Stimulated activated CD4-positive, alpha-beta T cell treated with anti-CD3 and anti-CD28 coated beads, Interleukin-15, amount 100 ng/mL, for 1 hour (primary cell): ENCODE measurements at places on chromosomes 12 and 14.

DNA sequence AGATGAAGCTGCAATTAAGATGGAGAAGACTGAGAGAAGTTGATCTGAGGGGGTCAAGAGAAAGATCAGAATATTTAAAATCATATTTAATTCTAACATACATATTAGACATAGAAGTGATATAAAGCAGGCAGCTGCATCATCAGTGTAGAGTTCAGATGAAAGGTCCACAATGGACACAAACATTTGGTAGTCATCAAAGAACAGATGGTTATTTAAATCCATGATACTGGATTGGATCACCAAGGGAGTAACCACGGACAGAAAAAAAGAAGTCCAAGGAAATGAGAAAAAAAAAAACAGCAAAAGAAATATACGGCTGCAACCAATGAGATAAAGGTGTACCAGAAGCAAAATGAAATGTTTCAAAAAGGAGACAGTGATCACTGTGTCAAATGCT is 20.1 kb downstream of the NOVA1 start:
- no peak for DNase-seq

DNA sequence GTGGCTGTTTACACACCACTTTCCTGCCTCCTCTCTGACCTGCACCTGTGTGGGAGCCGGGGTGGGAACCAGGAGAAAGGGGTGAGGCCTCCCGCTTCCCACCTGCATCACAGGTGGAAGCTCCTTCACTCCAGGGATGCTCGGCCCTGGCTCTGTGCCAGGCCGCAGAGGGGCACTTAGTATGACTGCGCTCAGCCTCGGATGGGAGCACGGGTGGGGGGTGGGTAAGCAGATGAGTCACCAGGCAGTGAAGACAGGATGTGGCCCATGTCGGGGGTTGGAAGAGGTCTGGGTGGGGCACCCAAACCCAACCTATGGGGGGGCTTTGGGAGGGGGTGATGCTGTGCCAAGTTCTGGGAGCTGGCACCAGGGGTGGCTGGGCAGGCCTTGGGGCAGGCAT is 7.4 kb upstream of the CYP46A1 start:
- DNase-seq = no peak

DNA sequence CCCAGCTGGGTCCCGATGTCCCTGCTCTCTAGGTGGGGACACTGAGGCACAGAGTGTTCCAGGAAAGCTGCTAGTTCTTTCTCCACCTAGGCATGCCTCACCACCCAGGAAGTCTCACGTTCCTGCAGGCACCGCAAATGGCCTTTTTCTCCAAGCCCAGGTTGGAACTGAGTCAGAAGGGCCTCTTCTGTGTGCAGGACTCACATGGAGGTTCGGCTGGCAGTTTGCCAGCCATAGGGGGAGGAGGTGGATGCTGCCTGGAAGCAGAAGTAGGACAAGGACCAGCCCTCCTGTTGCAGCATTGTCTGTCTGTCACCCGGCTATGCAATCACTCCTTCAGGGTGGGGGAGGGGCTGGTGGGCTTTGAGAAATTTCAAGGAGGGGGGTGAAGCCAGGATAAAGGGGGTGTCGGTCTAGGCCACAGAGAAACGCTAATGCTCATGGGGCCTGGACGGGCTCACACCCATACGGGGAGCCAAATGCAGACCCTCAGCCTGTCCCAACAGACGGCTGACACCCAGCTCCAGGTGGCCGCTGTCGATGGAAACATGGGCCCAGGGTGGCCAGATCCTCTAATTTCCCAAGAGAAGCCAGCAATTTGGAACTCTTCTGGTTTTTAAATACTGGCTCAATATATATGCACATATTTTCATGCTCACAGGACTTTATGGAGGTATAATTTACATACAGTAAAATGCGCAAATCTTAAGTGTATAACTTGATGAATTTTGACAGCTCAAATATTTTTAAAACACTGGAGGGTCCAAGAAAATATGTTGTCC is 120.5 kb downstream of the PHETA1 start:
- no peak for DNase-seq

GRCh38 chr12:66190519-66191370 is 1.7 kb downstream of the IRAK3 start:
- no peak for DNase-seq

DNA sequence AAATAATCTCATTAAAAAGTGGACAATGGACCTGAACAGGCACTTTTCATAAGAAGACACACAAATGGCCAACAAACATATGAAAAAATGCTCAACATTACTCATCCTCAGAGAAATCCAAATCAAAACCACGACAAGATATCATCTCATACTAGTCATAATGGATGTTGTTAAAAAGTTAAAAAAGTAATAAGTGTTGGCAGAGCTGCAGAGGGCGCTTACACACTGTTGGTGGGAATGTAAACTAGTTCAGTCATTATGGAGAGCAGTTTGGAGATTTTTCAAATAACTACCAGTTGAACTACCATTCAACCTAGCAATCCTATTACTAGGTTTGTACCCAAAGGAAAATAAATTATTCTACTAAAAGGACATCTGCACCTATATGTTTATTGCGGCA is 47.2 kb downstream of the FOXG1 start:
- DNase-seq = no peak

- DNase-seq = no peak
Measured at GRCh38 chr14:22780941-22781300, 14.4 kb downstream of the OXA1L start.

DNA sequence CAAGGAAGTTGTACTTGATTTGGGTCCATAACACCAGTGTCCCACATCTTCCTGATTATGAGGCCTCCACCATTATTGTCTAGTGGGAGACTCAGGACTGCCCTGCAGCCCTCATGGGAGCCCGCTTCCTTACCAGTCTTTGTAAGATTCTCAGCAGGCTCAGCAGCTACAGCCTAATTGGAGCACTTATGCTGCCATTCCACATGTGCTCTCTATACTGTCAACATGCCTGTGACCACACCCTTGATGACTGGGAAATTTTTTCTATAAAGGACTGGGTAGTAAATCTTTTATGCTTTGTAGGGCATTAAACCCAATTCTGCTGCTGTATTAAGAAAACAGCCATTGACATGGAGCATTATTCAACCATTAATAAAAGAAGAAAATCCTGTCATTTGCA is 145.5 kb upstream of the IGF1 start:
- DNase-seq = no peak

GRCh38 chr12:53599579-53599978 is 26.6 kb downstream of the ATF7 start:
- no peak for DNase-seq

- DNase-seq = no peak
Measured at GRCh38 chr14:89128311-89129026, 288.6 kb downstream of the FOXN3 start.

DNA sequence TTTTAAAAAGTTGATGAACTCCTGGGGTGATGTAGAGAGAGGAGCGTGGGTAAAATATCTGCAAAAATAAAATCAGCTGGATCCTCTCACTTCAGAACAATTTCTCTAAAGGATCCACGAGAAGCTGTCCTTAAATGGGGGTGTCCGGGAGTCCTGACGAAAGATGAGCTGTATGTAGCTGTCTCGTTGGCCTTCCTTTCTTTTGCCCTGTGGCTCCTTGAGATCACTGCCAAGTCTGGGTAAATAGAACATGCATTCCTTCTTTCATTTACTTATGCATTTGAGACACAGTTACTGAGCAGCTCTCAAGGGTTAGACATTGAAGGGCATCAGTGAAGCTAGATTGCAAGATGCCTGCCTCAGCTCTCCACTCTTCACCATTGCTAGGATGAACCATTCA is 35.2 kb upstream of the TXNRD1 start:
- no peak for DNase-seq

GRCh38 chr14:50677527-50678063 is 9.5 kb upstream of the SAV1 start:
- no peak for DNase-seq

DNA sequence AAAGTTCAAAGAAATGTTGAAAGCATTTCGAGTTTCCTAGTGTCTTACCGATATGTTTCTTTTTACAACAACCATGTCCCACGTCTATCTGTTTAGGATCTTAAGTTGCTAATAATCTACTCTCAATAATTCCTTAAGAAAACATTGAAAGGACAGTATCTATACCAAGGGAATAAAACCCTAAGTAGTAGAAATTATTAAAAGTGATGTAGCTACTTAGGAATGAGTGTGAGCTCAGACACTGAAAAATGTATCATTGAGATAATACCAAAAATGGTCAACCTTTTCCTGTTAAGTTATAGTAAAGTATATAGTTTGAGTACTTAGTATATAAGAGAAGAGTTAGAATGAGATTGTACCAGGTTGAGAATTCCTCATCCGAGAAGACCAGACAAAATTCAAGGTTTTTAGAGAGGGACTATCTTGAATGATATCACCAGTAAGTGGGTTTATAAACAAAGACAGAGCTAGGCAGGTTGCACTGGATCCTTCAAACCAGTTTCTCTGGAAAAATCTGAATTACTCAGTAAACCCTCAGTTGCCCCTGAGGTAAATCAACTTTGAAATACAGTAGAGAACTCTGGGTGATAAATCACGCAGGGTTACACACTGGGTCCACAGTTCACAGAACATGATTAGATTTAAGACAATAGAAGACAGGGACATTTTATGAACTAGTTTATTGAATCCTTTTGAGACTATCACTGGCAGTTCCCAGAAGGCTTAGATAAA is 96.8 kb downstream of the ERGIC2 start:
- no peak for DNase-seq

DNA sequence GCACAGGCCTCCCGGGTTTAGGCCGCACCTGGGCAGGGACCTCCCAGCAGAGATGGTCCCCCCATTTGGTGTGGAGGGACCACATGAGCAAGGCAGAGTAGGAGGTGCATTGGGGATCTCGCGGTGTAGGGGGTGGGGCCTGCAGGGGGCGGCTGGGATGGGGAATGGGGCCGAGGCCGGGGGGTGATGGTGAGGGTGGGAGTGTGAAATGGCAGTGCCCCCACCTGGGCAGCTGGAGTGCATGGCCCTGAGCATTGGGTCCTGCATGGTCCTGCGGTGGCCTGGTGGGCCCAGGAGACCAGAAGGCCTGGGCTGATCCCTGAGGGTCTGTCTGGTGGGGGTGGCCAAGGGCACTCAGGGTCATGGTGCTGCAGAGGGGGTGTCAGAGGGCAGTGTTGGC is 111.8 kb downstream of the KIF26A start:
- no peak for DNase-seq

- no peak for DNase-seq
Measured at GRCh38 chr14:77133720-77134338, 7.8 kb downstream of the ZDHHC22 start.

GRCh38 chr12:48336564-48336963 is 14.2 kb downstream of the ZNF641 start:
- DNase-seq = no peak

- no peak for DNase-seq
Measured at GRCh38 chr12:67068204-67068731, 200.9 kb upstream of the CAND1 start.

DNA sequence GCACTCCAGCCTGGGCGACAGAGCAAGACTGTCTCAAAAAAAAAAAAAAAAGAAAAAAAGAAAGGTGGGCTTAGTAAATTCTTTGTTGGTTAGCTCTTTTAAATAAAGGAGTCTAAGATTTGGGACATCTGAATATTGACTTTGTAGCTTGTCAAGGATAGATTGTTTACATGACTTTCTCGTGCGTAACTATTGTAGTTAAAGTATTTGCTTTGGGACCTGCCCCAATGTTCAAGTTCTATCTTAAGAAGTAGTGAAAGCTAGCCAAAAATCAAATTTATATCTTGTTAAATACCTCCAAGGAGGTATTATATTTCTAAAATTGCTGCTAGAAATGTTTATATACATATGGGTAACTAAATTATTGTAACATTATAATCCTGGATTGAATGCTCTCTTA is 32.4 kb downstream of the PTPN21 start:
- no peak for DNase-seq

- DNase-seq = no peak
Measured at GRCh38 chr14:74014299-74014698, 4.8 kb downstream of the ENTPD5 start.
